ENCODE measurements at places on chromosomes 13 and 19. TPM values are rescaled to one million over a fixed set of nuclear protein-coding genes. Genes with fewer than 3 reads are reported as not detected.

NANOS3 gene
- 2.6 TPM for polyA plus RNA-seq

C19orf85 gene
- polyA plus RNA-seq = not detected

FUT6 gene
- polyA plus RNA-seq = not detected

SCN1B gene
- 7.2 TPM for polyA plus RNA-seq

IGFL3 gene
- polyA plus RNA-seq = not detected

HS6ST3 gene
- polyA plus RNA-seq = 0.23 TPM

CYP4F8 gene
- not detected for polyA plus RNA-seq

SHKBP1 gene
- polyA plus RNA-seq = 18.7 TPM

GRK1 gene
- 0.34 TPM for polyA plus RNA-seq

SLC6A16 gene
- polyA plus RNA-seq = 1.9 TPM

NLRP5 gene
- polyA plus RNA-seq = not detected

CD320 gene
- polyA plus RNA-seq = 21.7 TPM

TEX29 gene
- 0.63 TPM for polyA plus RNA-seq

ZNF324B gene
- polyA plus RNA-seq = 4.0 TPM

LIN37 gene
- 8.9 TPM for polyA plus RNA-seq

CUL4A gene
- 72.9 TPM for polyA plus RNA-seq

COX6B2 gene
- 0.65 TPM for polyA plus RNA-seq

PRTN3 gene
- polyA plus RNA-seq = 6.1 TPM

SYT3 gene
- 0.36 TPM for polyA plus RNA-seq

MYO1F gene
- polyA plus RNA-seq = 12.3 TPM

PROSER3 gene
- 16.3 TPM for polyA plus RNA-seq

POU2F2 gene
- 2.0 TPM for polyA plus RNA-seq

PLD3 gene
- polyA plus RNA-seq = 242 TPM

KCNC3 gene
- 1.1 TPM for polyA plus RNA-seq

ZNF414 gene
- 20.0 TPM for polyA plus RNA-seq

PSG3 gene
- not detected for polyA plus RNA-seq

ZNF177 gene
- 6.0 TPM for polyA plus RNA-seq

FPR2 gene
- polyA plus RNA-seq = 0.61 TPM

CTXN1 gene
- polyA plus RNA-seq = 2.6 TPM

UBE2L5 gene
- polyA plus RNA-seq = 0.28 TPM

TMIGD2 gene
- 0.89 TPM for polyA plus RNA-seq

KIR3DL2 gene
- polyA plus RNA-seq = not detected

Data from hindlimb muscle (tissue), 1 donor.